NCI-H524 (cell line): ENCODE measurements at places on chromosomes 16 and 17.
A peak's percentile ranks its signal among the peaks of the same experiment; 100 is the strongest.

- no peak for DNase-seq
These were observed 23.8 kb downstream of the TSC2 start for GRCh38 chr16:2071454-2072202.

DNA sequence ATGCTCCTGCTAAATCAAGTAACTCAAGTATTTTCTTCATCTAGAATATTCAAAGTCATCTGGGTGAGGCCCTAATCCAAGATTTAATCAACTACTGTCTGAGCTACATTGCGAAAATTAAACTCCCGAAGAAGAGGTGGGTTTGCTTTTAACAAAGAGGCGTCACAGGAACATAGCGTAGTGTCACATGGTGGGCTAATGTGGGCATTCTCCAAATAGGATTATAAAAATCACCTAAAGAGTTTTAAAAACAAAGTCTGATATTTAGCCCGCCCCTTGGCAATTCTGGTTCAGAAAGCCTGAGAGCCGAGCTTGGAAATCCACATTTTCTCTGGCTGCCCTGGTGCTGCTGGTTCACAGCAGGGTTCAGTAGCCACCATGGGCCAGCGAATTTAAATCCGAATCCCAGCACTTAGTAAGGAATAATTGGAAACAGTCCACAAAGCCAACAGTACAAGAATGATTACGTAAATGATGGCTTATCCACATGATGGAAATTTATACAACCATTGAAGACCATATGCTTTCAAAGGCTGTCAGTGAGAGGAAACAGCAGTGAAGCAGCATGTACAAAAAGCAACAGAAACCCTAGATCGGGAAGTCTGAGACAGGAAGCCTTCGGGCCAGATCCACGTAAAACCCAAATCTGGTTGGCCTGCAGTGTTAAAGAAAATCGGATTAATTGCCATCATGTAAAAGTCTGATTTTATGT lies 8.8 kb downstream of the PMM2 start:
- DNase-seq, result no peak

DNA sequence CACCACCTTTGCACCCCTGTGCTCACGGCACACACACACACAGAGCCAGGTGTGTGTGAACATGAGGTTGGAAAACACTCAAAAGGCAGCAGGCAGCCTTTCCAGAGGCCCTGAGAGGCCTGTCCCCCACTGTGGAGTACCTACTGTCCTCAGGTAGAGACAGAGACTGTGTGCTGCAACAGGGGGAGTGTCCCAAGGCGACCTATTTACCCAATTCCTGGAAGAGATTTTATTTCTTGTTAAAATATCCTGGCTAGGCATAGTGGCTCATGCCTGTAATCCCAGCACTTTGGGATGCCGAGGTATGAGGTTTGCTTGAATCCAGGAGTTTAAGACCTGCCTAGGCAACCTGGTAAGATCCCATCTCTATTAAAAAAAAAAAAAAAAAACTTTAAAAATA lies 108.5 kb downstream of the COPRS start:
- DNase-seq, result no peak

DNA sequence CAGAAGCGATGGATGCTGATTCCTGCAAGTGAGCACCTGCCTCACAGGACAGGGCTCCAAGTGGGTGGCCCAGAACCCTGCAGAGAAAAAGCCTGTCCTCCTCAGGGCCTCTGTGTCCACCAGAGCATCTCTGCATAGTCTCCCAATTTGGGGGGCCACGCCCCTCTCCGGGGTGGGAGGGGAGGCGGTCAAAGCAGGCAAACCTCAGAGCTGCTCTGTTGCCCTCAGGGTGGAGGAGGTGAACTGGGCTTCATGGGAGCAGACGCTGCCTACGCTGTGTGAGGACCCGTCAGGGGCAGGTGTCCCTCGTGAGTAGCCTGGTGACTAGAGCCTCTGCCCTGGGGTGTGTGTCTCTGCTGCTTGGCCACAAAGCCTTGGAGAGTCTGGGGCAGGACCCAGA lies 19.3 kb downstream of the TRPV2 start:
- DNase-seq, result no peak

GRCh38 chr17:47615766-47616424 lies 33.8 kb upstream of the KPNB1 start:
- peak; percentile 32 for DNase-seq
